AG09319 (cell line): ENCODE measurements at places on chromosomes 13 and 19.

- DNase-seq = no peak
These were observed 5.7 kb downstream of the WDR62 start for GRCh38 chr19:36060430-36060829.

- DNase-seq = no peak
These were observed 13.9 kb downstream of the MPND start for GRCh38 chr19:4357095-4357797.

- DNase-seq = no peak
These were observed at the start of gene STAP2 for GRCh38 chr19:4338441-4339355. TSS of gene STAP2 (minus strand) at chr19:4338827. CDS start at chr19:4338753, 74 bp downstream.

DNA sequence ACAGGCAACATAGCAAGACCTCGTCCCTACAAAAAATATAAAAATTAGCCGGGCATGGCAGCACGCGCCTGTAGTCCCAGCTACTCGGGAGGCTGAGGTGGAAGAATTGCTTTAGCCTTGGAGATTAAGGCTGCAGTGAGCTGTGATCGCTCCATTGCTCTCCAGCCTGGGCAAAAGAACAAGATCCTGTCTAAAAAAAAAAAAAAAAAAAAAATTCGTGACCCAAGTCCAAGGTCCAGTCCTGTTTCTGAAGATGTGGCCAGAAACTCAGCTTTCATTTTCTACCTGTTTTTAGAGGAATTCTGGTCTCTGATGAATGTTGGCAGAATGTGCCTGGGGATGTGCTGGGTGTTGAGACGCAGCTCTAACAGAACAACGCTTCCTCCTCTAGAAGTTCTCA is 1.9 kb upstream of the PGPEP1 start:
- DNase-seq = no peak
